Activated naive CD8-positive, alpha-beta T cell treated with anti-CD3 and anti-CD28 coated beads, Interleukin-2, amount 50 U/mL, for 16 hours (primary cell): ENCODE measurements at places on chromosomes 2 and 18.

DNA sequence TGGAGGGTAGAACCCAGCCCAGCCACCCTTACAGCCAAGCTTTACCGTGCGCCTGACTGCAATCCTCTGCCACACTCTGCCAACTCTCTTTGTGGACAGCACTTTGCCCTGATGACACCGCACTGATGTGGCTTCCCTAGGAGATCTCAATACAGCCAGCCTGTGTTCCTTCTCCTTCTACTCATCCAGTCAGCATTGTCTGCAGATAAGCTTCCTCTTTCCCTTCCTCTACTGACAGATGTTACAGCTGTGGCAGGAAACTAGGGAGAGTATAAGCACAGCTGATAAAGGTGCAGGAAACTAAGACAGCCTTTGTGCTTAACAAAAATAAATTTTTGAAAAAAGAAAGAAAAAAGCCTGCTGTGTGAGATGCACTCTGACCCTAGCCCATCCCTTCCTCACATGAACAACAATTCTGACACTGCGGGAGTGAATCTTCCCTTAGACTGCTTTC, 25.0 kb downstream of the CEP68 start:
- DNase-seq, result no peak

DNA sequence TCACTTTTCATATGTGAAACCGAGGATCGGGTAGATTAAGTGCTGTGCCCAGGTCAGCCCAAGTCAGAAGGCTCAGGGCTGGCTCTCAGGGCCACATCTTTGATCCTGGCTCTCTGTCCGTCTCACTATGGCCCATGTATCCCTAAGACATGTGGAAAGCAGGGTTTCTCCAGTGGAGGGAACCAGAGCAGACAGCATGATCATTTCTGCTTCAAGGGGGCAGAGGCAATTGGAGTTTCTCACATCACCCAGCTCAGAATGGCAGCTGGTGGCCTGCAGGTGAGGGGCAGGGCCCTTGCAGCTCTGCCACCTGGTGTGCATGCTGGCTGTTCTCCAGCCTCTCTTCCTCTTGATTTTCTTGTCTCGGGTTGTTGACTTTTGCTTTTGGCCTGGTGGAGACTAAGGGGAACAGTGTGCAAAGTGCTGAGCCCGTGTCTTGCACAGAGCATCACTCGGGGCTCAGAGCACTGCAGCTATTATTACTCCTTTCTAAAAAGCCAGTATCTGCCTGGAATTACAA, 27.0 kb downstream of the LDLRAD4 start:
- no peak for DNase-seq

- no peak for DNase-seq
Observed at GRCh38 chr18:52716973-52717372, 377.0 kb downstream of the DCC start.

DNA sequence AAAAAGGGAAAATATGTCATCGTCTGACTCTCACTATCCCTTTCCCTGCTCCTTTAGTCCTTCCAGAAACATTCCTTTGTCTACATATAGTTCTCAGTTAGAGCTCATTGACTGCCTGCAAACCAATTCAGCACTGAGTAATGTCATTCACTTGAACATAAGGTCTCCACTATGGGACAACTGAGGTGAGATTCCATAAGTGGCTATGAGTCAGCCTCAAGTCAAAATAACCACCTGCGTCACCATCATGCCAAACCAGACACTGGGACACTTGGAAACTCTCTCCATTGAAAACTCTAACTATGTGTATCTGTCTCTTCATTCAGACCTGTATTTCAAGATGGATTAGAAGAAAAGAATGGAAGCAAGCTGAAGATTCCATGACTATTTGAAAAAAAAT, 878.0 kb upstream of the PIK3C3 start:
- no peak for DNase-seq

DNA sequence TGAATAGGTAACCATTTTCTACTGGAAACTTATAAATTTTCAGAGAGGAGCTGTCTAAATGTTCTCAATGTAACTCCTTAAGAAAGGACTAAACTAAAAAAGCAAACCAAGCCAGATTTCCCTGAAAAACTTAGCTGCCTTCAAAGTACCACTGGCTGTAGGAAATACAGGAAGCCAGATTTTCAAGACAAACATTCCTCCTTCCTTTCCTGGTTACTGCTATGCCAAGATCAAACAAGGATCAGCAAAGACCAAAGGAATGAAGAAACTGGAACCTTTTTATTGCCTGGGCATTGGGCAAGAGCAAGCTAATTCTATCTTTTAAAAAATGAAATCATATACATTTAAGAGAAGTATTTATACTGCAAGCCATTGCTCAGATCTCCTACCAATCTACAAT, 212.7 kb downstream of the DYM start:
- no peak for DNase-seq
